Right forelimb (tissue), 1 donor: ENCODE measurements at places on chromosomes 4 and X.

- DNase-seq = peak; percentile 7
These were observed 3.1 kb downstream of the NKX1-1 start for GRCh38 chr4:1403177-1403583.

GRCh38 chr4:65798498-65799127 lies 128.3 kb upstream of the EPHA5 start:
- DNase-seq = no peak

- DNase-seq = no peak
These were observed 1066.0 kb downstream of the FSTL5 start for GRCh38 chr4:161097821-161098220.

GRCh38 chrX:151151665-151152267 lies 24.6 kb upstream of the GPR50 start:
- no peak for DNase-seq

GRCh38 chr4:8906991-8907595 lies 35.5 kb upstream of the HMX1 start:
- peak; percentile 23 for DNase-seq

GRCh38 chr4:156536661-156537060 lies 434.9 kb downstream of the PDGFC start:
- no peak for DNase-seq

- no peak for DNase-seq
These were observed at the start of gene MAGEB3 for GRCh38 chrX:30230395-30230794. Gene MAGEB3 (plus strand): TSS chrX:30230657. CDS start chrX:30235925, 5,268 bp downstream.

DNA sequence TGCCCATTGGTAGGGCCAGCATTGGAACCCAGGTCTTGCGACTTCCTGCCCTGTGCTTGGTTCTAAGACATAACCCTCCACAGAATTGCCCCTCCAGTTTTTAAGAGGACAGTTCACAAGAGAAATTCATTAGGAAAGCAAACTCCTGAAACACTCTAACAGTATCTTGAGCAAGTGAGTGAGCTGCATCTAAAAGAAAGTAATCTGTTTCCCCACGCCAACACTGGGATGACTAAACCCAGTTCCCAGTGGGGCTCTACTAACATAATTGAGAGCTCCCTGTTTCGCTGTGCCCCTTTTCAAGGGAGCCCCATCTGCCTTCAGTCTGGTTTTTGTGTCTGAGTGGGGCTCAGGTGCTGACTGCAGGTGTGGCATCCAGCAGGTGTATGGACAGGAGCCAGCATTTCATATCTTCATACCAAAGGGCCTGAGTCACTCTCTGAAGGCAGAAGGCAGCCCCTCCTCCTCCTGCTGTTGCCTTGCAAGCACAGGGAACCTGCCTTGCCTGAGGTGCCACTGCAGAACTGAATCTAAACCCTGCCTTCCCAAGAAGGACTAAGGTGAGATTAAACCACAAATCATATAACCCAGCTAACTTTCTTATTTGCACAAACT lies 8.0 kb downstream of the AMOT start:
- DNase-seq = no peak

DNA sequence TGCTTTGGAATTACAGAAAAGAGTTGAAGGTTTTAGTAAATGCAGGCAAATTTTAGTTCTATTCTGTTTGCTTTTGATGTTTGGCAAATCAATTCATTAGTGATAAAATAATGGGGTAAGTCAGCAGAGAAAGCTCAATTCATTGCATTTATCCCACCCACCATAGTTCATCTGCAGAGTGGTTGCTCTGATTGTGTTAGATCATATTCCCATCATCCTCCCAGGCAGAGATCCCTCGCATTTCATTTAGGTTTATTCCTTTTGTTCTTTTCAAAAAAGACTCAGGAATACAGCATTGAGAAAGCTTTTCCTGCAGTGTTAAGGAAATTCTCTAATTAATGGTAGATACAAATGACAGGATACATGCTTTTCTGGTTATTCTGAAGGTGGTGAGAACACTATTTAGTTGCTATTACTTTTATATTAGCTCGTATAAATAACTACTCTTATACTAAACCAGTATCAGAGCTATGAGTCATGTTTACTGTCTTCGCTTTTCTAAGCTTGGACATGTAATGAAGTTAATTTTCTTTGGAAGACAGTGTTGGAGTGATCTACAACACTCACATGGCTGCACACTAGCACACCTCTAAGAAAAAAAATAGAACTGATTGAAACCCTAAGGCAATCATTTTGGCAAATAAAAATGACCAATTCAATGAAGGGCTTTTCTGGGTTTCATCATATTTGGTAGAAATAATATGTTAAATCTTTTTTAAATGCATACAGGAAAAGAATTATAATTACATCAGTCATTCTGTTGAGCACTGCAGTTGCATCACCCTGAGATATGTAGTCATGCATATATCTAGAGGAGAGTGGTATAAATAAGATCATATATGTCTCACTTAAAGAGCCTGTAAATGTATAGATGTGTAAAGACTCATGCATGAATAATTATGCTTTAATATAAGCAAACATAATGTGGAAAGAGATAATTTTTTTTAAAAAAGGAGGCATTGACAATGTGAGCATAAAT lies 351.6 kb downstream of the PCDH7 start:
- no peak for DNase-seq

DNA sequence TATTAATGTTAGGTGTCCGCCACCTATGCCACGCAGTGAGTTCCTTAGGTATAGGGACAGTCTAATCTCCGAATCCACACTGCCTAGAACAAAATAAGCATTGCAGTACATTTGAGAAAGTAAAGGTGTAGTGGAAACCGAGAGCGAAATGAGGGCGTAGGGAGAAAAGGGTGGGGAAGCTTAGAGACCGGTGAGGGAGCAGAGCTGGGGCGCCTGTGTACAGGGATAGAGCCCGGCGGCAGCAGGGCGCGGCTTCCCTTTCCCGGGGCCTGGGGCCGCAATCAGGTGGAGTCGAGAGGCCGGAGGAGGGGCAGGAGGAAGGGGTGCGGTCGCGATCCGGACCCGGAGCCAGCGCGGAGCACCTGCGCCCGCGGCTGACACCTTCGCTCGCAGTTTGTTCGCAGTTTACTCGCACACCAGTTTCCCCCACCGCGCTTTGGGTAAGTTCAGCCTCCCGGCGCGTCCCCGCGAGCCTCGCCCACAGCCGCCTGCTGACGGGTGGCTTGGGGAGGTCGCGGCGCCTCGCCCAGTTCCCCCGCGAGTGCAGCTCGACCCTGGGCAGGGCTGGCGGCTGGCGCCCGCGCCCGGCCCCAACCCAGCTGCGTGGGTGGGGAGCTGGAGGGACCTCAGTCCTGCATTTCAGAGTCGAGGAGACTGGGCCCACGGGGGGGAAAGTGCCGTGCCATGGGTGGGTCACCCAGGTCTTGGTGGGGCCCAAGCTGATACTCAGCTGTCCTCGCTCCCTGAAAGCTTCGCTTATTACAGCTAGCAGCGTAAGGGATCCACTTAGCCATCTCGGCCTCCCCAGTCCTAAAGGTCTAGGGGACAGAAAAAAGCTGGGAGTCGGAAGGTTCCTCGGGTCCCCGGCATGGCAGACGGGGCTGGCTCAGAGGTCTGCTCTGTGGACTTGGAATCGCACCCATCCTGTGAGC lies at the start of gene ANXA3:
Gene ANXA3 (plus strand): TSS at position 351 of the 932 bp plus-strand sequence. CDS start 2,704 bp downstream, outside the sequence.
- DNase-seq = peak; percentile 69

- DNase-seq = no peak
These were observed 298.3 kb upstream of the DIAPH2 start for GRCh38 chrX:96386325-96386724.

DNA sequence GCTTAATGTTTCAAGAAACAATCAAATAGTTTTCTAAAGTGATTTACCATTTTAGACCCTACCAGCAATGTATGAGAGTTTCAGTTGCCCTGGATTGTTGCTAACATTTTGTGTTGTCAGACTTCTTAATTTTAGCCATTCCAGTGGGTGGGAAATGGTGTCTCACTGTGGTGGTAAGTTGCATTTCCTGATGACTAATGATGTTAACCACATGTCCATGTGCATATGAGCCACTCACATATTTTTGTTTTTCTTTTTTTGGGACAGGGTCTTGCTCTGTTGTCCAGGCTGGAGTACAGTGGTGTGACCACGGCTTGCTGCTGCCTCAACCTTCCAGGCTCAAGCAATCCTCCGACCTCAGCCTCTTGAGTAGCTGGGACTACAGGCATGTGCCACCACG lies 48.3 kb downstream of the MED28 start:
- DNase-seq = no peak

DNA sequence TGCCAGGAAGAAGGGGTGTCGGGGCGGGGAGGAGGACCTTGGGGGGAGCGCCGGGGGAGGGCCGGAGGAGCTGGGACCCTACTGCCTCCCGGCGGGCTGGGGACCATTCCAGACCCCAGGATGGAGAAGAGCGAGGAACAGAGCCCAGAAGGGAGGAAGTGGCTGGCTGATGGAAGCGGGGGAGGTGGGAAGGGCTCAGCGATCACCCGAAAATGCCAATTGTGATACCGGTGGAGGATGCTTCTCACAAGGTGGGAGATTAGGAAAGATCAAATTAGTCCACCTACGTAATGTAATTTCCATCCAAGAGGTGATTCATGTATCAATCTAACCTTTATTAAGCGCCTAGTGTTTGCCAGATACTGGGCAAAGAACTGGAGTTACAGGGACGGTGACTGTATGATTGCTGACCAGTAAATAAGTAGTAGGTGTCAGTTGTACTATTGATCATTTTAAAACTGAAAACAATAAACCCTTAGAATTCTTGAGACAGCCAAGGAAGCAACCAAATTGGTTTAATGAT lies 452 bp upstream of the RAI2 start:
- DNase-seq = no peak

DNA sequence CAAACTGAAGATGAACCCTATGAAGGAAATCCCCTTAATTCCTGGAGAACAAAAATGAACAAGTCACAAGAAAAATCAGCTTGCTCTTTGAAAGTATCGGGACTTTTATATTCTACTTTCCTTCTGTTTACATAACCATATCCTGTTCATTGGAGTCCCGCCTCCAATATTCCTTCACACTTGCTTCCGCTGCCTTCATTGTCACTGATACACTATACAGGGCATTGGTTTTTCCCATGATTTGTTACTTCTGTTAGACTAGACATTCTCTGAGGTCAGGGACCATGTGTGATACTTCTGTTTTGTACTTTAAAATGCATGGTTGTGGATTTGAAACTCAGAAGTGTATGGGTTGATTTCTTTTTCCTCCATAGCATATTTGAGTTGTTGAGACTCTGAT lies 18.8 kb downstream of the MCUB start:
- no peak for DNase-seq

GRCh38 chr4:164027805-164028204 lies 533.3 kb downstream of the TMA16 start:
- DNase-seq = no peak

DNA sequence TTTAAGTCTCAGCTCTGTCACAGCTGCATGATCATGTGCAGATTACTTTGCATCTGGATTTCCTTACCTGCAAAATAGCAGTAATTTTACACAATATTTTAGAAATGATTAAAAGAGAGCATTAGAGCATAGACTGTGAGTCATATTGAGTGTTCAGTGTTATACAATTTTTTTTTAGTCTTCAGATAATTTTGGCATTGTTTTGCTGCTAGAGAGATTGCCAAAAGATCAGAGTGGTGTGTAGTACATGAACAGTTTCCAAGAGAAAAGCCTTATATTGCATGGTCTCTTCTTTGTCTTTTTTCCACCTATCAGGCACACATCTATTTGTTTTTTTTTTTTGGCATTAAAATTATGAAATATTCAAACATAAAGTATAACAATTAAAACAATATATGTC lies 209.6 kb upstream of the TLL1 start:
- DNase-seq = no peak

GRCh38 chr4:184811526-184812198 lies 14.1 kb downstream of the ACSL1 start:
- DNase-seq = no peak

- DNase-seq = no peak
These were observed 21.7 kb downstream of the DDIT4L start for GRCh38 chr4:100168521-100168920.

GRCh38 chr4:63460075-63460474 lies 949.2 kb downstream of the TECRL start:
- DNase-seq = no peak

DNA sequence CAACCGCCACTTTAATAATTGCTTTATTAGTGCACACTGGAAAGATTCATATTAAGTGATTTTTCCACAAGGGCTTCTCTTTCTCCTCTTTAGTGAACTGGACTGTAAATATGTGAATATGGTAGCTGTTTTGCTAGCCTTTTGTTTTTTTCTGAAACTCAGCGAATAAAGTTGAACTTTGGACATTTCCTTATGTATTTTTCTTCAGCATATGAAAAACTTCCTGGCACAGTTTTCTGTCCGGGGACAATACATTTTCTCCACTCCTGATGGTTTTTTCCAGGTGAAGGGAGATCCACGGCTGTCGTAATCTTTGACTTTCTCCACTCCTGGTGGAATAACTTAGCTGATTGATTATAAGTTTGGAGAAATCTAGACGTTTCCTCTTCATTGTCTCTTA lies 457.4 kb upstream of the FAT1 start:
- DNase-seq = no peak

- DNase-seq = no peak
These were observed 395.2 kb downstream of the MID1IP1 start for GRCh38 chrX:39196192-39197102.

DNA sequence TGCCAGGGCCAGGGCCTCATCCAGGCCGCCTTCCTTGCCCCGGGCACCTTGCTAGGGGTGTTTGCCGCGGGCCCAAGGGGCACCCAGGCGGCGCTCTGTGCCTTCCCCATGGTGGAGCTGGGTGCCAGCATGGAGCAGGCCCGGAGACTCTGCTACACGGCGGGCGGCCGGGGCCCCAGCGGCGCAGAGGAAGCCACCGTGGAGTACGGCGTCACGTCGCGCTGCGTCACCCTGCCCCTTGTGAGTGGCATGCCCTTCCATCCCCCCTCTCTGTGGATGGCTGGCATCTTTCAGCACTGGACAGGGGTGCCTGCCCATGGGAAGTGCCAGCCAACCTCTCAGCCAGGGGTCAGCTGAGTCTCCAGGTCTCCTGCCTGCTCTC lies 3.6 kb downstream of the PLXNB3 start:
- no peak for DNase-seq

DNA sequence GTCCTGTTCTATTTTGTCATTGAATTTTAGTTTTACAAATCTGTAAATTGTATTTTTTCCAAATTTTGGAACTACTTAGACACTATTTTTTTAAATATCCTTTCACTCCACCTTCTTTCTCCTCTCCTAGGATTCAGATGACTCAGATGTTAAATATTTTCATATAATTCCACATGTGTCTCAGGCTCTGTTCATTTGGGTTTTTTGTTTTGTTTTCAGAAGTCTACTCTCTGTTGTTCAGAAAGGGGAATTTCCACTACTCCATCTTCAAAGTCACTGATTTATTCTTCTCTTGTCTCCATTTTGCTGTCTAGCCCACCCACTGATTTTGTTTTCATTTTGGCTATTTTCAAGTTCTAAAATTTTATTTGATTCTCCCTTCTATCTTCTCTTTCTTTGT lies 264.0 kb upstream of the SLIT2 start:
- DNase-seq = no peak

- DNase-seq = no peak
These were observed 384.6 kb downstream of the PPP3CA start for GRCh38 chr4:100962698-100963097.

GRCh38 chrX:39137363-39137954 lies 336.2 kb downstream of the MID1IP1 start:
- no peak for DNase-seq

DNA sequence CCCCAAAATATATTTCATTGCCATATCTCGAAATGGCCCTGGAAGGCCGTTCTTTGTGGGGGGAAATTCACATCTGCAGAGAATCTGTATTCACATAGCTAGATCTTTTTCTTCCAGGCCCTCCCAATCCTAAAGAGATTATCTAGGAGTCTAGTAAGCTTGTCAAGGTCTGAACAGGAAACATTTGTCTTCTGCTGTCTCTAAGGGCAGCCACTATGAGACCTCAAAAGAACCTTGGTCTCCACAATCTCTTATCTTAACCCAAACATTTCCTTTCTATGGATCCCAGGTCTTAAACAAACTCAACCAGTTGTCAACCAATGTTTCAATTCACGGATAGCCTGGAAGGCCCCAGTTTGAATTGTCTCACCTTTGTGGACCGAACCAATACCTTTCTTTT lies 45.0 kb downstream of the CRLF2 start:
- no peak for DNase-seq
